SK-N-SH (cell line): ENCODE measurements at places on chromosomes 7 and 10.
A peak's percentile ranks its signal among the peaks of the same experiment; 100 is the strongest.

GRCh38 chr10:75000748-75001321 is 110.6 kb upstream of the SAMD8 start:
- no peak for DNase-seq

- DNase-seq: no peak
Measured at GRCh38 chr10:132389433-132390169, 7.4 kb upstream of the PWWP2B start.

DNA sequence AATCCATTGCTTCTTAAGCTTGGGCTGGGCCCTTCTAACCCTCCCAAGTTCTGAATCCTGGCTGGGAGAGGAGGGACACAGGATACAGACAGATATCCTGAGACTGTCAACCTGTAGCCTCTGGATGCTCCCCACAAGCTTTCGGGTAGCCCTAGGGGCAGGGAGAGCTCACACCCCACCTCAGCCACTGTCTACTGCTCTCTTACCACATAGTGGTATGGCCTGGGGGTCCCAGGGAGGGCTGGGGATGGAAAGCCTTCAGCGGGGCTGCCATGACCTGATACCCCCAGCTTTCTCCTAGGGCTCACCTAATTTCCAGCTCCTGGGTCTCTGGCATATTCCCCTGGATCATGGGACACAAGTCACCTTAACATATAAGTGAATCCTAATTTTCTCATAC is 25.1 kb downstream of the CRHR2 start:
- DNase-seq: no peak

DNA sequence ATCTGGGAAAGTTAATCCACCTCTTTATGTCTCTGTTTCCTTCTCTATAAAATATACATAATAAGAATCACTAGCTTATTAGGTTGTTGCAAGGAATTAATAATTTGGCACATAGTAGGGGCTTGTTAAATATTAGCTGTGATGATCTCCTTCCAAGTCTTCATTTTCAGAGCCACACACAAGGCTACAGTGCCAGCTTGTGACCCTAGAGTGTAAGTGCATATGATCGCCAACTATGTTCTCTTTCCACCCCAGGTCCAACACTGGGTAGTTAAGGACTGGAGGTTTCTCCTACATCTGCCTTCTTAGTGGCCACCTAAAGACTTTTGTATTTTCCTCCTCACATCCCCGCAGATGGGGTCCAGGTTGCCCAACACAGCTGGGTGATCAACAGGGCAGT is 17.9 kb upstream of the ACSM6 start:
- no peak for DNase-seq

- DNase-seq: no peak
Measured at GRCh38 chr7:36814311-36814710, 90.0 kb upstream of the AOAH start.

- DNase-seq: no peak
Measured at GRCh38 chr10:48938281-48938680, 1.4 kb downstream of the LRRC18 start.

DNA sequence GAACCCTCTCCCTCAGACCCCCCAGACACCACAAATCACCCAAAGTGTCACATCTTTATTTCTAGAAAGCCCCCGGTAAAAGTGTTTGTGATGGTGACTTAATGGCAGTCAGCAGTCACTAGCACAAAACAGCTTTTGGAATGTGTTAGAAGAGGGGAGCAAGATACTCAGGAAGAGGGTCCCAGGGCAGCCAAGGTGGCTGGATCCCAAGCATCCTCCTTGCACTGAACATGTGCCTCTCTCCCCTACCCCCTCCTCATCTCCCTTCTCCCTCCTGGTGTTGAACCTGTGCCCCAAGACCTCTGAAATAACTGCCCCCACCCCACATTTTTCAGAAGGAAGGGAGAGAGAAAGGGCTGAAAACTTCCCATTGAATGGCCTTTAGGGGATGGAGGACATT is 37.8 kb upstream of the MXI1 start:
- DNase-seq: no peak

GRCh38 chr7:55081472-55082227 is 62.8 kb downstream of the EGFR start:
- peak; percentile 62 for DNase-seq

- DNase-seq: no peak
Measured at GRCh38 chr7:74297516-74298233, 8.5 kb downstream of the CLIP2 start.

- no peak for DNase-seq
Measured at GRCh38 chr7:97012365-97013133, 7.2 kb downstream of the DLX6 start.

DNA sequence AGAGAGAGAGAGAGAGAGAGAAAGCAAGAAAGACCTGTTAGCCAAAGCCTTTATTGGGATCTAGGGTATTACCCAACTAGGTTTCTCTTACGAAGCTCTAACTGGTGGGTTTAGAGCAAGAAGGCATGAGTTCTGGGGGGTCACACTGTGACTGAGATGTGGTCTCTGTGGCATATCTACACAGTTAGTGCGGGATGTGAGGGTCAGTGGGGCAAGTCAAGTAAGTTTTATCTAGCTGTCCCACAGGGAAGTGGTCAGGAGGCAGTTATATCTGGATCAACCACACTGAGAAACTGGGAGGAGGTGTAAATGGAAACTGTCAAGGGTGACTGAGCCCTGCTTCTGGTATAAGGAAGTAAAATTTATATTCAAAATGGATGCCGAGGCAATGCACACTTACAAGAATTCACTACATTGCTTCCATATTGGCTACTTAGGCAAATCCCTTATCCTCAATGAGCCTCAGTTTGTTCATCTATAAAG is 331.6 kb upstream of the HPS1 start:
- no peak for DNase-seq

- DNase-seq: no peak
Measured at GRCh38 chr10:23047201-23048050, 48.0 kb upstream of the MSRB2 start.

- no peak for DNase-seq
Measured at GRCh38 chr7:125032943-125033342, 103.3 kb upstream of the POT1 start.

- DNase-seq: no peak
Measured at GRCh38 chr10:62001898-62002297, 100.4 kb downstream of the ARID5B start.

DNA sequence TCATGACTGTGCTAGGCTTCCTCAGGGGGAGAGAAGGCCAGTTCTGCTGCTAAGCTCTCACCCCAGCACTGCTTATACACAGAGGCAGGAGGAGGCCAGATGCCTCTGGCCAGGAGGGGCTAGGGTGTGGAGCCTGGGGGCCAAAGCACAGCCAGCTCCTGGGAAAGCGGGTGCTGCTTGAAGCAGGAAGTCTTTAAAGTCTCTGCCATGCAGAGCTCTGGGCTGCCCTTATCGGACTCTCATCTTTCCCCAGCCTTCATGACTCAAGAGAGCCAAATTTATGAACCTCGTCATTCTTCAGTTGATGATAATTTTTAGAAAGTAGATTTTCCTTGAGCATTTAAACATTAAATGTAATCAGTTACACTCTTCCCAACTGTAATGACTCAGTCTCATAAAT is 11.2 kb upstream of the TSPAN14 start:
- DNase-seq: peak; percentile 50
